ENCODE measurements at places on chromosomes 7 and 10.

- no peak for DNase-seq
Measured at GRCh38 chr10:119383174-119383856, 159.2 kb downstream of the RGS10 start.

GRCh38 chr7:9600974-9601373 lies 1167.6 kb downstream of the NXPH1 start:
- DNase-seq, result no peak

- DNase-seq, result no peak
Measured at GRCh38 chr7:28081016-28081415, 99.6 kb downstream of the JAZF1 start.

DNA sequence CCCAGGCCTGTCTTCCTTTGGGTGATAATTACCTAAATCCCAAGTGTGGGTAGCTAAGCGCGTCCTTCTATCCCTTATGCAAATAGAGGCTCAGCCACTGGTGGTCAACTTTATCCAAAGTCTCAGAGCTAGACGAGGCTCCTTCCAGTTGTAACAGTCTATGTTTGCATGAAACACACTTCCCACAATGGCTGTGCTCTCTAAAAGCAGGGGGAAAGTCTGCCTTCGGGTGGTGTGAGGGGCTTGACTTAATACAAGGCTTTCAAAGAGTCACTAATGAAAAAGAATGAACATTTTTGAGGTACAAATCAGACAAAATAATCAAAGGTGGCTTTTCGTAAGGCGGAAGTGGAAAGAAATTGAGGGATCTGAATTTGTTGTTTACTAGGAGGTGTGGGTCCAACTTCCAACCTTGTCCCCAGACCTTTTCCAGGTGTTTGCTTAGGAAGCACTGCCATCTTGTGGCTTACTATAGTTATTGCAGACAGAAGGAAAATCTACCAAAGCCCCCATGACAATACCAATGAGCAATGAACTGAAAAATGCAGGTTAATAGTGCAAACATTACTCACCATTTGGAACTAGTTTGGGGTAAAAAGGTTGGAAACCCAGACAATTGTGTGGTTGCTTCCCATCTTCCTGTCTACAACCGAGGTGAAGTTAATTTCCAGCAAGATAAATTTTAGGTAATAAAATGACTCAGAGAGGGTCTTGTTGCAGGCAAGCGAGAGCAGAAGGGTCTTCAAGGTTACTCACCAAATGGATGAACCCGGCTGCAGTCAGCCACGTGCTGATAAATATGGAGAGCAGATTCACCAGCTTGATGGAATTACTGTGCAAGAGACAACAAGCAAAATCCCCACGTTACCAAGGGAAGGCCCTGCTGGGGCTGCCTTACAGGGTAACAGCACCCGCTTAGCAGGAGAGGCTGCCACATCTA lies 525.7 kb downstream of the KCNMA1 start:
- no peak for DNase-seq

- DNase-seq, result no peak
Measured at GRCh38 chr7:44045226-44046014, 918 bp downstream of the DBNL start.

GRCh38 chr7:47885309-47885986 lies 62.8 kb downstream of the PKD1L1 start:
- DNase-seq, result no peak
